Sigmoid colon (tissue), 7 donors: ENCODE measurements at places on chromosomes 13 and 19. TPM values are rescaled to one million over a fixed set of nuclear protein-coding genes. Genes with fewer than 3 reads are reported as not detected.

DNA sequence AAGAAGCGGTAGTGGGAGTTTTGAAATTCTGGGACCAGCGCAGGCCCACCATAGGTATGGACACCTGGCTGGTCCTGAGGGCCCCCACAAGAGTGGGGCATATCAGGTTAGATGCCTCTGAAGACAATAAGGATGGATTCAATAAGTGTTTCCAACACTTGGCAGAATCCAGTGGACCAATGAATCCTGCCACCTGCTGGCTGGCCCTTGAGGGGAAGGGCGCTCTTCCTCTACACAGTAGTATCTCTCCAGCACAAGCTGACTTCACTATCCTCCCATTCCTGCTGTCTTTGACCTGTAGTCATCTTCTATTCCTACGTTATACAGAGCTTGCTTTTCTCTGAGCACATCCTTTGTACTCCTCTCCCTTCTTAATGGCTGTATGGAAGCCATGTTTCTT, 199.7 kb upstream of the TSHZ3 start:
- H3K4me3 ChIP-seq, result no peak overlapping the region
- H3K36me3 ChIP-seq, result no peaks in the 10 kb centered on the region
- no peak overlapping the region for H3K27ac ChIP-seq
- H3K27me3 ChIP-seq, result no peaks in the 10 kb centered on the region

The KANK3 gene
- total RNA-seq, result 8.7 TPM

DNA sequence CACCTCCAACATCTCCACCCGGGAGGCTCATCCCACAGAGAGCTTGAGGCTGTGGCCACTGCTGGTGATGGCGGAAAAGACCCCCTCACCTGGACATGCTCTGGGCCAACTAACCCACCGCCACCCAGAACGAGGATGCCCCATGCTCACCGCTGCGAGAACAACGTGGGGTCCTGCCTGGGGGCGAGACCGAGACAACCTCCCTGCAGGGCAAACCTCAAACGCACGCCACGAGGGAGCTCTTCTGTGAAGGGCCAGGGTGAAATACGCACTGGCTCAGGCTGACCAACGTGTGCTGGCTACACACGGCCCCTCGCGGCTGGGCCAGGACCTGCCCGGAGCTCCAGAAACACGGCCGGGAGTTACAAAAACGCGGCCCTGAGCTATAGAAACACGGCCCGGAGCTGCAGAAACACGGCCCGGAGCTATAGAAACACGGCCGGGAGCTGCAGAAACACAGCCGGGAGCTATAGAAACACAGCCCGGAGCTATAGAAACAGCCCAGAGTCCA, 19.0 kb upstream of the PLPP2 start:
- H3K36me3 ChIP-seq, result peaks cover 51% of the 10 kb centered on the region
- H3K4me1 ChIP-seq, result no peaks in the 10 kb centered on the region
- no peaks in the 10 kb centered on the region for H3K27me3 ChIP-seq
- H3K4me3 ChIP-seq, result no peak overlapping the region

- no peak overlapping the region for H3K27ac ChIP-seq
- no peak overlapping the region for H3K4me3 ChIP-seq
- no peaks in the 10 kb centered on the region for H3K36me3 ChIP-seq
- H3K4me1 ChIP-seq, result no peaks in the 10 kb centered on the region
- no peak for DNase-seq
- H3K27me3 ChIP-seq, result no peaks in the 10 kb centered on the region
Measured at GRCh38 chr19:29467824-29468401, 57.9 kb upstream of the VSTM2B start.

GRCh38 chr19:14772467-14772866, 5.9 kb downstream of the ADGRE2 start:
- peaks cover 41% of the 10 kb centered on the region for H3K27me3 ChIP-seq
- H3K36me3 ChIP-seq, result no peaks in the 10 kb centered on the region
- H3K4me3 ChIP-seq, result no peak overlapping the region

The CHST8 gene
- total RNA-seq, result not detected

GRCh38 chr13:30049692-30050091, 199.3 kb upstream of the UBL3 start:
- H3K36me3 ChIP-seq, result no peaks in the 10 kb centered on the region
- DNase-seq, result no peak
- H3K4me3 ChIP-seq, result no peak overlapping the region

DNA sequence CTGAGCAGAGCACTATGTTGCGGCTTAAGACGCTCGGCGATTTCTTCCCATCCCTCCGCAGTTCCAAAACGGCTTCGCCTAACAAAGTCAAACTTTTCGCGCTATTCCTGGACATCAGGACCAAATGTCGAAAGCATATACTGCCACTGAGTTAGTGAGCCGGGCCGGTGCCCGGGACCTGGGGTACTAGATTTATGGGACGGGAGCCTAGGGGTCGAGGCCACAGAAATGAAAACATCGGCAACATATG, 699 bp downstream of the RCBTB2 start:
- no peaks in the 10 kb centered on the region for H3K27me3 ChIP-seq
- peaks cover 14% of the 10 kb centered on the region for H3K4me1 ChIP-seq
- H3K36me3 ChIP-seq, result no peaks in the 10 kb centered on the region
- no peak for DNase-seq
- H3K27ac ChIP-seq, result peak overlapping the region; percentile 98
- H3K4me3 ChIP-seq, result peak overlapping the region; percentile 77

- H3K27me3 ChIP-seq, result peaks cover 79% of the 10 kb centered on the region
- no peaks in the 10 kb centered on the region for H3K36me3 ChIP-seq
- peaks cover 6% of the 10 kb centered on the region for H3K4me1 ChIP-seq
- H3K4me3 ChIP-seq, result no peak overlapping the region
- DNase-seq, result no peak
- H3K27ac ChIP-seq, result no peak overlapping the region
Measured at GRCh38 chr19:39197808-39198207, 1.0 kb downstream of the NCCRP1 start.

- no peak for DNase-seq
- no peaks in the 10 kb centered on the region for H3K36me3 ChIP-seq
- no peak overlapping the region for H3K27ac ChIP-seq
Measured at GRCh38 chr19:18551631-18552030, 6.0 kb upstream of the KXD1 start.

DNA sequence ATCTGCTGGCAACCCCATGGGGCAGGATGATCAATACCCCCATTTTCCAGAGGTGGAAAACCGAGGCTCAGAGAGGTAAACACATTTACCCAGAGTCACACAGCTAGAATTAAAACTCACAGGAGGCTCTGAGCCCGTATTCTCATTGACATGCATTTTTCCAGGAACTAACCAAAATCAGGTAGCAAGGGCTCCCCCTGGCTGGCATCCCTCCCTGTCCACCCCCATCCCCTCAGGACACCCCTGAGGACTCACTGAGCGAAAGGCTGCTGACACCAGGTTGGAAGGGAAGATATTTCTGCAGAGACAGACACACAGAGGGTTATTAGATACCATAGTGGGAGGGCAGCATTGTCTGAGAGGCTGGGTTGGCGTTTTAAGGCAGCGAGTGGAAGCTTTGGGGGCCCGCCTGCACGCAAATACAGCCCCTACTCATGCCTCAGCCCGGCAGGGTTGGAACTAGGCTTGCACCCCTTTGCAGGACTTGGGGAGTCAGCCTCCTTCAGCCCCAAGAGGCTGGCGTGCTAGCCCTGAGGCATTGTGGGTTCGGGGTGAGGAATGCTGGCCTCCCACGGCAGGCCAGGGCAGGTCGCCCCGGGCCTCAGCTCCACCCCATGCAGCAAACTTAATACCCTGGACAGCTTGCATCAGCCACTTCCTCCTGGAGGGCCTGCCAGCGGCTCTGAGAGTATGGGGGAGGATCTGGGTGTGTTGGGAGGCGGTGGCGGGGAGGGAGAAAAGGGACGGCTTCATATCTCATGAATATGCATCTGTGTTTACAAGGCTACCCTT, 3.9 kb downstream of the SLC1A5 start:
- H3K36me3 ChIP-seq, result no peaks in the 10 kb centered on the region
- peaks cover 36% of the 10 kb centered on the region for H3K4me1 ChIP-seq
- DNase-seq, result peak; percentile 86
- no peaks in the 10 kb centered on the region for H3K27me3 ChIP-seq
- peak overlapping the region; percentile 22 for H3K4me3 ChIP-seq
